Mucosa of gallbladder (tissue), 1 donor: ENCODE measurements at places on chromosomes 12 and 14.

- DNase-seq = no peak
Measured at GRCh38 chr14:35004839-35005238, 22.0 kb downstream of the SRP54 start.

DNA sequence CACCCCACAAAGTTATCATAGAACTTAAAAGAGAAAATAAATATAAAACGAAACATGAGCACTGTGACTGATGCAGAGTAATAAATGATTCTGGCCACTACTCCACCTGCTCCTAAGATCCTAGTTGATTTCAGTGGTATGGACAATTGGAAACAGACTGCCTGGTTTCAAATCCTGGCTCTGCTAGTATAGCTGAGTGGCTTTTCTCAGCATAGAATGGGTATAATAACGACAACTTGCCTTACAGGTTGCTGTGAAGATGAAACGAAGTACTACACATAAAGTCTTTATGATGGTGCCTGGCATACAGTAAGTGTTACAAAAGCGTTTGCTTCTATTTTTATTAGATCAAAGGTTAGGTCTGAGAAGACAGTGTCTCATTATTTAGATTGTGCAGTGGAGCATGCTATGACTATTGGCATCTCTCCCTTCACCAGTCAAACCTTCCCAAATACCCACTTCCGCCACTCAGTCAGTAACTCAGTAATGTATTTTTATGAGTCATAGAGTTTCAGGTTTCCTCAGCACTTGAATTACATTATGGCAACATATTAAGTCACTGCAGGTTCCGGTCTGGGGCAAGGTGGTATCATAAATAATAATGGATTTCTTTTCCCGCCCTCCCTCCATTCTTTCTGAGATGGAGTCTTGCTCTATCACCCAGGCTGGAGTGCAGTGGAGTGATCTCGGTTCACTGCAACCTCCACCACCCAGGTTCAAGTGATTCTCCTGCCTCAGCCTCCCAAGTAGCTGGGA lies 29.7 kb upstream of the NR2C1 start:
- no peak for DNase-seq

DNA sequence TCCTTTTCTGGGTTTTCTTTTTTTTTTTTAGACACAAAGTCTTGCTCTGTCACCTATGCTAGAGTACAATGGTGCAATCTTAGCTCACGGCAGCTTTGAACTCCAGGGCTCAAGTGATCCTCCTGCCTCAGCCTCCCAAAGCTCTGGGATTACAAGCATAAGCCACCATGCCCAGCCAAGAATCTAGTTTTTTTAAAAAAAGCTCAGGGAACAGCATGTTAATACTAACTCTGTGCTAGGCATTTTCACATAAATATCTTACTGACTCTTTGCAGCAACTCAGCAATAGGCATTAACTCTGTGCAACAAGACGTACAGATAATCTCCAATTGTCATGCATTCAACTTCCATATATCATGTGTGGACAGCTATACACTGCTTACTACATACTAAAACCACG lies 97.4 kb downstream of the LLPH start:
- DNase-seq = no peak

DNA sequence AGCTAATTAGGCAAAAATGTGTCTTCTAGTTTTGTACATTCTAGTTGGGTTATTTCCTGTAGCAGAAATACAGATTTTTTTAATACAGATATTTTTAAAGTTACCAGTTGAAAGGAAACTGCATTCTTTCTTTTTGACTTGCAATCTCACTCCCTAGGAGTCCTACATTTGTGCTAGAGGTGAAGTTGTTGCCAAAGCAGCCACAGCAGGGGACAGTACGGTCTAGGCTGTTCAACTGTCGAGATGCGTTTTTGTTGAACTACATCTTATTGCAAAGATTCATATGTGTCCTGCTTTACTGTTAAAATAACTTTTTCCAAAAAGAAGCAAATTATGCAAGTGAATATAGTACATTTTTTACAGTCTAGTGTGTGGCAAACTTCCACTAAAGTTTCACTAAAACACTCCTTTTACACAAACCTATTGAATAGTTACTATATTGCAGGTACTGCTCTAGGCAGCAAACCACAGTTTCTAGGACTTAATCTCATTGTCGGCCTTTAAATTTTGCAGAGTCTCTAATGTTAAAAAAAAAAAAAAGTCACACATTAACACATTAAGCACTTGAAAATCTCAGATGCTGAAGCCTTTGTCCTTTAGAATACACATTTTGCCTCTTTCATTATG lies 30.2 kb upstream of the SRGAP1 start:
- DNase-seq = no peak

GRCh38 chr12:122840580-122841513 lies 5.6 kb downstream of the HIP1R start:
- DNase-seq = no peak

- DNase-seq = no peak
Measured at GRCh38 chr14:77407158-77407557, 16.2 kb downstream of the NOXRED1 start.
